ENCODE measurements at places on chromosomes 6 and 20.

GRCh38 chr20:3714092-3714491 is 1.7 kb upstream of the SIGLEC1 start:
- no peak for DNase-seq

- no peak for DNase-seq
Measured at GRCh38 chr20:8602389-8603116, 466.3 kb upstream of the PLCB4 start.

- no peak for DNase-seq
Measured at GRCh38 chr20:63653974-63654668, 897 bp upstream of the STMN3 start.

- DNase-seq, result no peak
Measured at GRCh38 chr6:21300439-21300838, 293.1 kb upstream of the SOX4 start.

DNA sequence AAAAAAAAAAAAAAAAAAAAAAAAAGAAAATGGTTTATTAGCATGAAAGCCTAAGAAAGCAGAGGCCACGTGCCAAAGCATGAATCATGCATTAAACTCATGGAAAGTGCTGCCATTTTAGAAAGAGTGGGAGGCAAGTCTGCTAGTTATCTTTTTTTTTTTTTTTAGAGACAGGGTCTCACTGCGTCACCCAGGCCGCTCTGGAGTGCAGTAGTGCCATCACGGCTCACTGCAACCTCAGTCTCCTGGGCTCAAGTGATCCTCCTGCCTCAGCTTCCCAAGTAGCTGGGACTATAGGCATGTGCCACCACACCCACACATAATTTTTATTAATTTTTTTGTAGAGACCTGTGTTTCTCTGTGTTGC is 5.2 kb downstream of the VWA7 start:
- no peak for DNase-seq

- DNase-seq, result no peak
Measured at GRCh38 chr6:144744720-144745119, 459.6 kb downstream of the UTRN start.

DNA sequence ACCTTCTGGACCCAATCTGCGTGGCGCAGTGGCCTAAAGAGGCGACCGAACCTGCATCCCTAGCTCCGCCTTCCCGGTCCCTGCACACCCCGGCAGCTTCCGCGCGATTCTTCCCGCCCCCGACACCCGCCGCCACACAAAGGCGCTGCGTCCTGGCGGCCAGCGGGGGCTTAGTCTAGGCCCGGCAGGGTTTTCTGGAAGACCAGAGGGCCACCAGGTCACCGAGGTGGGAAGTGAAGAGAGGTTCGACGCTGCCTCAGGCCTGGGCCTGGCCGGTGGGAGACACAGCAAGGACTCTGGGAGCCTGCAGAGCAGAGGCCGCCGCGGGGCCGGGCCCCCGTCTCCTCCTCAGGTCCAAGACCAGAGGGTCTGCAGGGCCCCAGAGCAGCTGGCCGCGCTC is 154.9 kb downstream of the OR2B2 start:
- no peak for DNase-seq

- DNase-seq, result no peak
Measured at GRCh38 chr6:25334793-25335192, 55.6 kb downstream of the CARMIL1 start.

- DNase-seq, result no peak
Measured at GRCh38 chr6:26743157-26743821, 83.7 kb upstream of the ZNF322 start.

DNA sequence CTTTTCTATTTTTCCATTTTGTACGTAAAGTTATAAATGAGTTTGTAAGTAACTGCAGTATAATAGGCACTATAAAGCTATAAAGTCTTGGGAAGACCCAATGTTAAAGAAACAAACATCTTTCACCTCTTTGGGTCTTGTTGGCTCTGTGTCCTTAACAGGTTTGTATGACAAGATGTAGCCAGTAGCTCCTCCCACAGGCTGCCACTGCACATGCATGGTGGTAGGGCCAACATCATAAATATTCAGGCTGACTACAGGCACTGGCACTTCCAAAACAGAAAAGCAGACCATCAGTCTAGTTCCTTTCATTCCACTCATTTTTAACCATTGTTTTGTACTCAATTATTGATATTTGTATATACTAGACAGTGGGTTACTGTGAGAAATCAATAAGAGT is 59.9 kb downstream of the COL12A1 start:
- no peak for DNase-seq

Data from brain pericyte (primary cell).